ENCODE measurements at places on chromosomes 5 and 9. TPM values are rescaled to one million over a fixed set of nuclear protein-coding genes. Genes with fewer than 3 reads are reported as not detected.

SEMA4D gene
- 11.1 TPM for total RNA-seq

SHB gene
- 8.7 TPM for total RNA-seq

SERINC5 gene
- 49.7 TPM for total RNA-seq

LIX1 gene
- not detected for total RNA-seq

IL33 gene
- 3.3 TPM for total RNA-seq

GRCh38 chr5:120146787-120147186 lies 317.3 kb upstream of the PRR16 start:
- no peak overlapping the region for H3K27ac ChIP-seq
- no peak overlapping the region for H3K4me3 ChIP-seq
- no peaks in the 10 kb centered on the region for H3K36me3 ChIP-seq
- H3K27me3 ChIP-seq, result no peaks in the 10 kb centered on the region

- DNase-seq, result no peak
- H3K36me3 ChIP-seq, result no peaks in the 10 kb centered on the region
- H3K4me1 ChIP-seq, result no peaks in the 10 kb centered on the region
- H3K27me3 ChIP-seq, result no peaks in the 10 kb centered on the region
Observed at GRCh38 chr5:142811866-142812557, 41.8 kb downstream of the ARHGAP26 start.

- DNase-seq, result no peak
- no peak overlapping the region for H3K27ac ChIP-seq
- H3K4me3 ChIP-seq, result no peak overlapping the region
- no peaks in the 10 kb centered on the region for H3K36me3 ChIP-seq
- no peaks in the 10 kb centered on the region for H3K4me1 ChIP-seq
- H3K27me3 ChIP-seq, result no peaks in the 10 kb centered on the region
Observed at GRCh38 chr5:153222936-153223335, 267.5 kb upstream of the GRIA1 start.

DNA sequence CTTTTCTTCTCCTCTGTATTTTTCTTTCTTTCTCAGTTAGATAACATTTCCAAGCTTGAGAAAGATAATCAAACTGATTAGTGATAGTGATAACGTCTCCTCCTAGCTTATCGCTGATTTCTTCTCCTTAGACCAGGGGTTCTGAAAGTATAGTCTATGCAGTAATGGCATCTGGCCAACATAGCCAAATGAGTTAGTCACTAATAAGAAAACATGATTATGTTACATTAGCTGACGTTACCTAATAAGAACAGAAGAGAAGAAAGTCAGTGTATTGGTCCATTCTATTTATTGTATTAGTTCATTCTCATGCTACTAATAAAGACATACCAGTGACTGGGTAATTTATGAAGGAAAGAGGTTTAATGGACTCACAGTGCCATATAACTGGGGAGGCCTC lies 111.2 kb downstream of the STRBP start:
- no peaks in the 10 kb centered on the region for H3K36me3 ChIP-seq
- H3K4me3 ChIP-seq, result no peak overlapping the region
- DNase-seq, result no peak
- H3K4me1 ChIP-seq, result no peaks in the 10 kb centered on the region

DNA sequence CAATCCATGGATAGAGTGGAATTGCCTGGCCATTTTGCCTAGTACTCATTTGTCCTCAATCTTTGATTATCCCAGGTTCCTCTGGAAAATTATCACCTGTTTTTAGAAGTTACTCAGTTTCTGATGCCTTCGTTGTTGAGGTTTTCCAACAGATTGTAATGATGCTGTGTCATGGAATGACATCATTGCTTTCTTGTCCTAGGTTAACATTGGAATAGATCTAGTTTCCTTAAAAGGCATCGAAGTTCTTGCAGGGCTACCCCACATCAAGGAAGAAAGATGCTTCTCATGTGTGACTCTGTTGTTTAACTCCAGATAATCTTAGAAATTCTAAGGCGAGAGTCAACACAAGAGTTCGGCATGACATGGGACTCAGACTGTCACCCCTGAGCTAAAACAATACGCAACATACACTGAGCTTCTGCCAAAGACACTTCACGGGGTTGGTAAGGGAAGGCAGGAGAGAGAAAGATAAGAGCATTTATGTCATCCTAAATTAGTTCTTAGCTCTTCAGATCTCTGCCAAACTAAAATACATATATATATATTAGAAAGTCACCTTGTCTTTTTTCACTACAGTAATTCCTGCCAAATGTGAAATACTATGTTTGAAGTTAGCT lies 293.2 kb upstream of the WWC1 start:
- no peaks in the 10 kb centered on the region for H3K27me3 ChIP-seq
- no peak for DNase-seq
- H3K36me3 ChIP-seq, result no peaks in the 10 kb centered on the region

DNA sequence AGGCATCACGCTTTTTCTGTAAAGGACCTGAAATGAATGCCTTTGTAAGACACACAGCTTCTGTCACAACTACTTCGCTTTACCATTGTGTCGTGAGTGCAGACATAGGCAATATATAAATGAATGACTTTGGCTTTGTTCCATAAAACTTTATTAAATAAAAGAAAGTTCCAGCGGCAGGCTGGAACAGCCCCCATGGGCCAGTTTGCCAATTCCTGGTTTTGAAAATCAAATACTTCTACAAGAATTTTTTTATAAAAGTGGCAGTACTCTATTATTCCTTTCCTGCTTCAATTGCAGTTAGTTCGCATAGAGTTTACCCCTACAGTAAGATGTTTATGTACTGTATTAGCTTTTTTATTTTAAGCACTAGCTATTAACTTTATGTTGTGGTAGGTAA lies 53.7 kb downstream of the SRFBP1 start:
- no peak overlapping the region for H3K4me3 ChIP-seq
- H3K36me3 ChIP-seq, result no peaks in the 10 kb centered on the region
- no peak for DNase-seq
- H3K4me1 ChIP-seq, result peaks cover 2% of the 10 kb centered on the region
- no peak overlapping the region for H3K27ac ChIP-seq

DNA sequence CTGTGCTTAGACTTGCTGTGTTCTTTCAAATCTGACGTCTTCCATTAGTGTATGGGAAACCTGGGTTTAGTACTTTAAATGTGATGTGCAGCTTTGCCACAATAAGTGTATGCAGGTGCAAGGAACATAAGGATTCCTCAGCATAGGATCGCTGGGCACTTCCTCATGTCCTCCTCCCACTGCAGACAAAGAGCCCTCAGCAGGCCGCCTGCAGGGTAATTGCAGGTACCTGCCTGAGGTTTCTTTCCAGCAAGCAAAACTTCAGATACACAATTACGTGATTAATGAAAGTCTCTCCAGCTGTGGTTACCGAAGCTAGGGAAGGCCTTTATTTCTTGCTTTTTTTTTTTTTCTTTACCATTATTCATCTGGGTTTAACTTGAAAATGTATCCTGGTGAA lies 233.1 kb downstream of the RFK start:
- no peak overlapping the region for H3K4me3 ChIP-seq
- no peaks in the 10 kb centered on the region for H3K36me3 ChIP-seq
- peaks cover 13% of the 10 kb centered on the region for H3K4me1 ChIP-seq
- no peak for DNase-seq
- H3K27ac ChIP-seq, result peak overlapping the region; percentile 75

GRCh38 chr9:128911529-128912035 lies 9.2 kb upstream of the PHYHD1 start:
- H3K4me3 ChIP-seq, result no peak overlapping the region
- DNase-seq, result no peak
- peaks cover 37% of the 10 kb centered on the region for H3K4me1 ChIP-seq
- H3K36me3 ChIP-seq, result no peaks in the 10 kb centered on the region
- H3K27ac ChIP-seq, result no peak overlapping the region
- H3K27me3 ChIP-seq, result no peaks in the 10 kb centered on the region
